Renal cortex interstitium (tissue), 15 donors: ENCODE measurements at places on chromosomes 7 and 10.

- DNase-seq = no peak
Measured at GRCh38 chr7:156275292-156275691, 365.3 kb upstream of the RNF32 start.

- DNase-seq = no peak
Measured at GRCh38 chr7:32502728-32503127, 7.4 kb downstream of the AVL9 start.

- DNase-seq = no peak
Measured at GRCh38 chr7:94056796-94057207, 52.6 kb upstream of the BET1 start.

GRCh38 chr10:131587976-131588680 lies 276.6 kb upstream of the TCERG1L start:
- no peak for DNase-seq

GRCh38 chr7:73343671-73344380 lies 15.9 kb downstream of the FKBP6 start:
- no peak for DNase-seq

DNA sequence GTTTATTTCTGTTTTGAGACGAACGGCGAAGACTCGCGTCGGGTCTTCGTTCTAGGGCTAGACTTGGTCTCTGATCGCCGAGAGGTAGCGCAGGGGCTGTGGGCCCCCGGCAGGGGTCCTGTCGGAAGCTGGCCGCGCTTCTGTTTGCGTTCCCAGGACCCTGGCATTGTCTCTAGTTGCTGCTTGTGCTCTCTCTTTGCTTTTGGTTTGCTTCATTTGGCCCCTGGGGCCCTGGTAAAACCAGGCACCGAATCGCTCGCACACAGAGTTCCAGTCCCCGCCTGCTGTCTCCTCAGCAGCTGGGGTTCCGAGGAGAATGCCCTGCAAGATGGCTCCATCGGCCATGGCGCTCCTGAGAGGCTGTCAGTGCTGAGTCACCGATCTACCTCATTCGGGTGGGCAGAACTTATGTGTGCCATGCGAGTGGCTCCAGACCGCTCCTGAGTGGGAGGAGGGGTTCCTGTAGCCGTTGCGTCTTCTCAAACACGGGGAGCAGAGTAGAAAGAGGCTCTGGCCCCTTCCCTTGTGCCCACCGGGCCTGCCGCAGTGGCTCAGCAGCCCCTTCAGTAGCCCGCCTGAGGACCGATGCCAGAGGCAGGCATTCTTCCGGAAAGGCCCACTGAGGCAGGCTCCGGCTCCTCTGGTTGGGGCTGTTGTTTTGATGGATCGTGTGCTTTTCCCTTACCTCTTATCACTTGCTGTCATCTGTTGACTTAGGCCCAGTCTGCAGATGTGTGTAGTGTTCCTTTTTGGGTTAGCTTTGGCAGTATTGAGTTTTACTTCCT lies 826 bp downstream of the CHPF2 start:
- DNase-seq = no peak

DNA sequence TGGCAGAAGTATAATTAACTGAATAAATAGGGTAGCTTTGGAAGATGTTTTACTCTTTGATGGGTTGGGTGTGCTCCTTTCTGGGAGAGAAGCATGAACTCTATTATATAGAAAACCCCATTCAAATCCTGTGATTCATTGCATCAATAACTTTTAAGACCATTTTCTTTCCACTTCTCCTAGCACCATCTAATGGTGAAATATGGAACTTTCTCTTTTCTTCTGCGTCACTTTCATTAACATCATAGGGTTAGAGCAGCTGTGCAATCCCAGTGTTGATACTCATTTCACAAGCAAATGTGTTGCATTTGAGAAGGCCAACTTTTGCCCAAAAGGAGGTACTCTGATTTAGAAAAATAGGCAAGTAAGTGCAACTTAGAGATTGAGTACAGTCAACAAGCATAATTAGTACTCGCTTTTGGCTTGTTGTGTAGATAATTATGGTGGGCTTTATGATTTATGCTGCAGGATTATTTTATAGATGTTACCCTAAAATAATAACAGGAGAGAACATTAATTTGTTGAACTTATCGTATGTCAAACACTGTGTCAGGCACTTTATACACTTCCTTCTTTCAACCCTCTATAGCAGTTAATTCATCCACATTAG lies 92.9 kb downstream of the CPED1 start:
- DNase-seq = peak; percentile 45

- no peak for DNase-seq
Measured at GRCh38 chr7:54743580-54743979, 15.4 kb downstream of the SEC61G start.

GRCh38 chr10:33306126-33306525 lies 28.3 kb downstream of the NRP1 start:
- DNase-seq = no peak

DNA sequence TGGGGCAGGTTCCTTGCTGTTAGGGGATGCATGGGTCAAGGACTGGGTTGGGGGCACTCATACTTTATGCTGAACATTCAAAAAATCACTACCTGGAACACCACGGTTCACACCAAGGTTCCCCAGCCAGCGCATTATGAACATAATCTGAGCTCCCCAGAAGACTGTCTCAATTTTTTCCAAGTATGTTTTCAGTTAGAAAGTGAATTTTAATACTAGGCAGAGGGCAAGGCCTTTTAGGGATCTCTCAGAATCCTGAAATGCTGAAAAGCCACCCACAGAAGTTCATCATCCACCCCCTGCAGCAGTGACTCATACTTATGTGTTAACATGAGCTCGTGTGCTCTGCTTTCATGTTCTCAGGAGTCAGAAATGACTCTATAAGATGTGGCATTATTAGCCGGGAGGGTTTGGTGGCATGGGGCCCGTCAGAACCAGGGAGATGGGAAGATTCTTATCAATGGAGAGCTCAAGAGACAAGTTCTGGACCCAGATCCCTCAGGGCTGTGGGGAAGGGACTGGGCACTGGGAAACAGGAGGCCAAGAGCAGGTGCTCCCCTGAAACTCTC lies 185.2 kb upstream of the ITGB1 start:
- DNase-seq = no peak

DNA sequence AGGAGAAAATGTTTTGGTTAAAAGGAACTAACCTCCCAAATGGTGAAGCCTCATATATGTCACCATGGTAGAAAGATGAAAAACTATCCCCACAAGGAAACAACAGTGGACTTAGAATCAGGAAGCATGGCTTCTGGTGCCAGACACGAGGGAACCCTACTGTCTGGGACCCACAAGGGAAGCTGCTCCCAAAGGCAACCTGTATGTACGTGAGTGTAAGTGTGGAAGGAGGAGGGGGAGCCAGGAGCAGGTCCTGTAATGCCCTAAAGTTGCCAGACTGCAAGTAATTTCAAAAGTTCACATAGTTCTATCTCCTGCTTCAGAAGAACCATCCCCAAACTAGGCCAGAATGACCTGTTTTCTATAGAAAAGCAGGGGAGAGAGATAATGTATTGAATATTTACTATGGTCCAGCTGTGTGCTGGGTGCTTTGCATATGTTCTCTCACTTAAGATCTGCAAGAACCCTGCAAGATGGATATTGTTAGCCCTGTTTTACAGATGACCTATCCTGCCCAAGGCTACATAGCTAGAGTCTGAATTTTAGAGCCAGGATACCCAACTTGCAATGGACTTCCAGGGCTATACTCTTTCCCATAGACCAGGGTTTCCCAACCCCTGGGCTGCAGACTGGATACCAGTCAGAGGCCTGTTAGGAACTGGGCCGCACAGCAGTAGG lies 19.2 kb downstream of the DUSP5 start:
- DNase-seq = no peak

- DNase-seq = no peak
Measured at GRCh38 chr7:35286986-35287385, 33.1 kb upstream of the TBX20 start.

DNA sequence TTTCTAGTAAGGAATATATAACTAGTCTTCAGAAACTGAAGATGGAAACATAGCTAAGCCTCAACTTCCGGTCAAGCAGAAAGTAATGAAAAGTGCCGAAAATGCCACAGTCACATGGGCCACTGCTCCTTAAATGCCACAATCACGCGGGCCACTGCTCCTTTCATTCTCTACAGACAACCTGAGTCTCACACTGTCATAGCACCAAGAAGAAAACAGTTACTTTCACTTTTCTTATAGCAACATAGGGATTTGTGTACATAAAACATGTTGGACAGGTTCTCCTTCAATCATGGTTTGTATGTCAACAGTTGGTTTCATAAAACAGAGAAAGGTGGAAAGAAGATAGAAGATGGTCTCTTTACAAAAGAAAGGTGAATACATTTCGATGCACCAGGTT lies 48.6 kb upstream of the NOBOX start:
- DNase-seq = no peak

DNA sequence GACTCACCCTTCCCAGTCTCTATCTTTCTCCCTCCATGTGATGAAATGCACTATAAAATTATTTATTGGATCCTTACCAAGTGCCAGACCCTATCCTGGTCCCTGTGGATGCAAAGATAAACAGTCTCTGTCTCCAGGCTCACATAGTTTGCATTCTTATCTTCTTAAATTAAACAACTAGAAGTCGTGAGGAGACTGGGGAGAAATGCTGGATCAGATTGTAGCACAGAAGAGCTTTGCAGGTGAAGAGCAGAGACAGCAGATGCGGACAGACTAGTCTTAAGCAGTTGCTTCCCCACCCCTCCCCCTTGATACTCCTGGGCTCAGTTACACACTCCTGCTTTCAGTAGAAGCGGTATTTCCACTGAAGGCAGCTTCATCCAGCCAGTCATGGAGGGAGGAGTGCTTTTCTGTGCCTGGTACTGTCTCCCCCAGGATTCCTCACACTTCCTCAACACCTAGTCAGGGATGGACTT lies 20.8 kb upstream of the CDK1 start:
- no peak for DNase-seq

DNA sequence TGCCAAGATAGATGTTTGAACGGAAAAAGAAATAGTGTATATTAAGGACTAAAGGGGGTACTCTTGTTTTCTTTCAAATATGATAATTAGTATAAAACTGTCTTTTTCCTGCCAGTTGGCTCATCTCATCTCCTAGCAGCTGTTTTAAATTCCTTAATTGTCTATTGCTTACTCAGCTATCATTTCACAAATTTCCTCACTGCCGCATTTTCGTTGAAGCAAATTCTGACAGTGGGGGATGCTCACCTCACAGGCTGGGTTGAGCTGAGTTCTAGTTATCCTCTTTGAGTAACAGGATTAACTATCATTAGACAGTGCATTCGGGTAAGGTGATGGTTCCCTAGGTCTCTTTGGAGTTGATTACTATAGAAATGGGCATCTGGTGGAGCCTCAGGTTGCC lies 592.0 kb downstream of the AUTS2 start:
- DNase-seq = no peak

GRCh38 chr7:113715981-113716856 lies 202.6 kb downstream of the PPP1R3A start:
- no peak for DNase-seq

DNA sequence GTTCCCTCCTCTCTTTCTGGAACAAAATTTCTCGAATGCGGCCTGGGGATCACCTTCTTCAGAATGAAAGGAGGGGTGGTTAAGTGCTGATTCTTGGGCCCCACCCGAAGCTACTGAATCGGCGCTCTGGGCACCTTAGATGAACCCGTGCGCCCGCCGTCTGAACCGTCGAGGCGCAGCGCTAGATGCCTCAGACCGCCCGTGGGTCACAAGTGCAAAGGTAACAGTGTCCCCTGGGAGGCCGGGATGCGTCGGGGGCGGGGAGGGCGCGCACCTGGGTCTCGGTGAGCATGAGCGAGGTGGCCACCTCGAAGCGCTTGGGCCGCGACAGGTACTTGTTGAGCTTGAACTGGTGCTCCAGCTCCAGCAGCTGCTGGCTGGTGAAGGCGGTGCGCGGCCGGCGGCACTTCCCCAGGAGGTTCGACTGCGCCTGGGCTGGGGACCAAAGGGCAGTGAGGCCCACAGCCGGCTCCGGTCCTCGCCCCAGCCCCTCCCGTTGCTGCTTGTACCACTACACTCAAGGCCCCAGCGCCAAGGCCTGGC lies 4.2 kb downstream of the MNX1 start:
- no peak for DNase-seq

DNA sequence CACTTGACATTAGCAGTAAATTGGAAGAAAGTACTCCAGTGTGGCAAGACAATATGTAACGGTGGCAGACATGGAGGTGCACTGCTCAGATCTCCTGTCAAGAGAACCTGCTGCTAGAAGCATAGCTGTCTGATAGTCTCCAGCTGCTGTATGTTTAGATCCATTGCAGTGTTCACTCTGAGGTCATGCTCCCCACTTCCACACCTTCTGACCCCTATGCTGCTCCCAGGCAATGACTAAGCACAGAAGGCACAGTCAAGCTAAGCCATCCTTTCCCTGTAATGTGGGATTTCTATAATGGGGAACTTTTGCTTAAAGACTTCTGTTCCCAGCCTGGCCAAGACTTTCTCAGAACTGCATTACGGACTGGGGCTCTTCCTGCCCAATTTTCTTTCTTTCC lies 315.8 kb downstream of the HPSE2 start:
- no peak for DNase-seq

DNA sequence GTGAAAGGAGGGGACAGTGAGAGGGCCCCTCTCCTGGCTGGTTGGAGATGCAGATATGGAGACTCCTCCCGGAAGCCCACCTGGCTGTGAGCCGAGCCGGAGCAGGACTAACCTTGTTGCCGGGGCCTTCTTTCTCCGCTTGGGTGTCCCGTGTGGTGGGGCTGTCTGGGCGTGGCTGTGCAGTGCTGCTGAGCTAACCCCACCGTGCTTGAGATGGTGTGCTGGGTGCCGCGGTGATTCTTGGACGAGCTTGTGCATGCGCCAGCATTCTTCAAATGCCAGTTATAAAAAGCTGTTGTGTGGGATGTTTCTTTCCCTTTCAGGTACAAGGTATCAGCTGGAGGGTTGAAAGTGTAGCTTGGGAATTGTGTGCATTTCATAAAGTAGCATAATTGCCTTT lies 48.8 kb downstream of the DAGLB start:
- DNase-seq = no peak

DNA sequence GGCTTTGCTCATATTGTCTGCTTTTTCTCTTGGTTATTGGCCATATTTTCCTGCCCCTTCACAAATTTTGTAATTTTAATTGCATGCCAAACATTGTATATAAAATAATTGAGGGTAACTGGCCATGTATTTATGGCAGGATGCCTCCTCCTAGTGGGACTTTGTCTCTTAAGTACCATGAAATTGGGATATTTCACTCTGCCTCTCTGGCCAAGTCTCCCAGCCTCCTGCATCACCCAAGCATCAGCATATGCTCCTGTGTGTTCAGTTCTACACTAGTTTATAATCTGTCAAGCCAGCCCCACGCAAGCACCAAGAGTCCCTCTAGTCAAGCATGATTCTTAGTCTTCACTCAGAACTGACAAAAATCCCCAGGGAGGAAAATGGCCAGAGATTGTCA lies 44.2 kb upstream of the FHIP2A start:
- DNase-seq = no peak

DNA sequence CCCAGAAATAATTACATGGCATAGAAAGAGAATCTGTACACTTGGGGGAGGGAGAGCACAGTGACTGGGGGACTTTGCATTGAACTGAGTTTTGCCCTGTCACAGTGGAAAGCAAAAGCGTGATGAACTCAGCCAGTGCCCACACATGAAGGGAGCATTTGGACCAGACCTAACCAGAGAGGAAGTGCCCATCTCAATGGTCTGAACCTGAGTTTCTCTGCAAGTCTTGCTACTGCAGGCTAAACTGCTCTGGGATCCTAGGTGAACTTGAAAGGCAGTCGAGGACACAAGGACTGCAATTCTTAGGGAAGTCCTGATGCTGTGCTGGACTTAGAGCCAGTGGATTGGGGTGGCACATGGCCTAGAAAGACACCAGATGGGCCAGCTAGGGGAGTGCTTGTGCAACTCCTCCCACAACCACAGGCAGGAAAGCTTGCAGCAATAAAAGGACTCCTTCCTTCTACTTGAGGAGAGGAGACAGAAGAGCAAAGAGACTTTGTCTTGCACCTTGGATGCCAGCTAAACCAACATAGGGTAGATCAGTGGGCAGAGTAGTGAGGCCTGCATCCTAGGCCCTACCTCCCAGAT lies 259.0 kb downstream of the GRM8 start:
- no peak for DNase-seq
